ENCODE measurements at places on chromosomes 1 and 21.

DNA sequence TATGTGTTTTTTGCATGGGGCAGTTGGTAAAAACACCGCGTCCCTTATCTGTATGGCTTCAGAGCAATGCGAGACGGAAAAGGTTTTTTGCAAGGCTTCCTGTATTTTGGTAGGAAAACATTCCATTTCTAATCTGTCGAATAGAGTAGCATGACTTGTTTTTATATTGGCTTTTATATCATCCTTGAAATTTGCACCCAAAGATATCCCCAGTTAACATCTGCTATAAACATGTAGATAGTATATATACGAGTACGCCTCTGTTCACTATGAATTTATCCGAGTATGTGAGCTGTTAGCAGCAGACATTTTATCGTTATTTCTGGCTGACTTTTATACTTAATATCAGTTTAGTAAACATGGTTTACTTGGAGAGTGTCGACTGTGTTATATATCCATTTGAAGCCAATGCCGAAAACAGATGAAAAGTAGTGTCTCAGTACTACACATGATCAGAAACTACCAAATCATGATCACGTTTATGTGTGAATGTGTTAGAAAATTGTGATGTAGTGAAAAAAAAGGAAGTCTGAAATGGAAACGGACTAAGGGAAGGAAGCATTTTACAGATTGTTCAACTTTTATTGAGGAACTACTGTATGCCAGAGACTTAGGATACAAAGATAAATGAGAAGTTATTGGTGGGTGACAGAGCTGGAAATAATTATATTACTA is 1.0 kb downstream of the LEPR start:
- no peaks in the 10 kb centered on the region for H3K27me3 ChIP-seq
- DNase-seq = no peak

DNA sequence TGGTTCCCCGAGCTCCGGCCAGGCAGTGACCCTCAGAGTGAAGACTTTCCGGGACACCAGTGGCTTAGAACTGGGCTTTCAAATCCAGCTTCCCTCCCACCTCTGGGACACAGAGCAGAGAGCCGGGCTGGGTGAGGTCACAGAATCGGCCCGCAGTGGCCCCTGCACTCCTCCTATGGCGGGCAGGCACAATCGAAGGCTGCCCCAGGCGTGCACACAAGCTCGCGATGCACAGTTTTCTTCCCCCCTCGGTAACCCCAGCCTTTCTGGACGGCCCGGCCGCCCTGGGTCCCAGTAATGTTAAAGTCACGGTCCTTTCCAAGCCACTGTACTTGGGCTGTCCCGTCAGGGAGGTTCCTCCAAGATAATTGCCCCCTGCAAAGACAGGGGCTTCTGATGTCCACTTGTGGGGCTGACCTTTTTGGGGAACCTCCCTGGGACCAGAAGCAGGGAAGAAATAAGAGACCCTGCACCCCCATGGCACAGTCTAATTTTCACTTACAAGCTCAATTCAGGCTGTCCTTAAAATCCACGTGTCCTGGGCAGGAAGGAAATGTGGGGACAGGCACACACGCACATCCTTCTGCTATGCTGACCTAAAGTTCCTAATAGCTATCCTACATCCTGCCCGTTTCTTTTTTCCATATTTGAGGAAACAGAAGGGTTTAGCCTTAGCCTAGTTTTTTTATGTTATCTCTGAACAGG is 13.7 kb downstream of the TFF3 start:
- no peak overlapping the region for H3K4me3 ChIP-seq
- DNase-seq = no peak
- H3K36me3 ChIP-seq = no peaks in the 10 kb centered on the region
- no peaks in the 10 kb centered on the region for H3K27me3 ChIP-seq
- no peaks in the 10 kb centered on the region for H3K4me1 ChIP-seq

DNA sequence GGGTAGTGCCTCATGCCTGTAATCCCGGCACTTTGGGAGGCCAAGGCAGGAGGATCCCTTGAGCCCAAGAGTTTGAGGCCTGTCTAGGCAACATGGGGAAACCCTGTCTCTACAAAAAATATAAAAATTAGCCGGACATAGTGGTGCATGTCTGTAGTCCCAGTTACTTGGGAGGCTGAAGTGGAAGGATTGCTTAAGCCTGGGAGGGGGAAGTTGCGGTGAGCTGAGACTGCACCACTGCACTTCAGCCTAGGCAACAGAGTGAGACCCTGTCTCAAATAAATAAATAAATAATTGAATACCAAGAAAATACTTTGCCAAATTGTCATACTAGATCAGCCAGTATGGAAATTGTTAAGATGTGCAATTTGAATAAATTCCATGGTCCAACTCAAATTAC is 5.9 kb upstream of the RBBP5 start:
- no peak overlapping the region for H3K4me3 ChIP-seq
- no peak for DNase-seq
- H3K36me3 ChIP-seq = no peaks in the 10 kb centered on the region
- H3K27me3 ChIP-seq = no peaks in the 10 kb centered on the region

GRCh38 chr1:57024855-57025254 is 59.0 kb upstream of the C8B start:
- no peak overlapping the region for H3K4me3 ChIP-seq
- no peaks in the 10 kb centered on the region for H3K36me3 ChIP-seq
- no peak overlapping the region for H3K27ac ChIP-seq
- H3K4me1 ChIP-seq = no peaks in the 10 kb centered on the region
- DNase-seq = no peak
- no peaks in the 10 kb centered on the region for H3K27me3 ChIP-seq

GRCh38 chr1:67767103-67767782 is 66.0 kb downstream of the GNG12 start:
- no peak overlapping the region for H3K27ac ChIP-seq
- peaks cover 12% of the 10 kb centered on the region for H3K27me3 ChIP-seq
- no peaks in the 10 kb centered on the region for H3K36me3 ChIP-seq
- H3K4me1 ChIP-seq = no peaks in the 10 kb centered on the region

DNA sequence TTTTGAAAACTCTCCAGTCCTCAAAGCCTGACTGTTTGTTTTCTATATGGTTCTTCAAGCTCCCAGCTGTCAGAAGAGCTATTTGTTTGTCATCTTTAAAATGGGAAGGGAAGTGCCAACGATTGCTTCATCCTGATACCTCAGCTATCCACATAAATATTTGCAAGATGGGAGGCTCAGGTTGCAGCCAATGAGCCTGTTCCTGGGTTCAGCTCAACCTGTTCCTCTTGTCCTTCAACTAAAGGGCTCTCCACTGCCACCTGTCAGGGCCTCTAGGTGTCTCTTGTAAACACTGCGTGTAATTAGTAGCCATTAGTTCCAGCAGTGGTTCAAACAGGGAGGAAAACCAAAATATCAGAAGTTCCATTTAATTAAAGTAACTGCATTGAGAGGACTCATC is 445.1 kb downstream of the AJAP1 start:
- H3K27ac ChIP-seq = no peak overlapping the region
- no peaks in the 10 kb centered on the region for H3K36me3 ChIP-seq
- no peaks in the 10 kb centered on the region for H3K27me3 ChIP-seq
- no peak overlapping the region for H3K4me3 ChIP-seq
- H3K4me1 ChIP-seq = no peaks in the 10 kb centered on the region

- no peaks in the 10 kb centered on the region for H3K27me3 ChIP-seq
- H3K27ac ChIP-seq = no peak overlapping the region
- DNase-seq = no peak
- H3K36me3 ChIP-seq = no peaks in the 10 kb centered on the region
Observed at GRCh38 chr1:65491472-65491871, 71.0 kb downstream of the LEPR start.

- no peak for DNase-seq
- H3K27ac ChIP-seq = no peak overlapping the region
- no peak overlapping the region for H3K4me3 ChIP-seq
Observed at GRCh38 chr1:91537281-91537986, 36.8 kb downstream of the CDC7 start.

DNA sequence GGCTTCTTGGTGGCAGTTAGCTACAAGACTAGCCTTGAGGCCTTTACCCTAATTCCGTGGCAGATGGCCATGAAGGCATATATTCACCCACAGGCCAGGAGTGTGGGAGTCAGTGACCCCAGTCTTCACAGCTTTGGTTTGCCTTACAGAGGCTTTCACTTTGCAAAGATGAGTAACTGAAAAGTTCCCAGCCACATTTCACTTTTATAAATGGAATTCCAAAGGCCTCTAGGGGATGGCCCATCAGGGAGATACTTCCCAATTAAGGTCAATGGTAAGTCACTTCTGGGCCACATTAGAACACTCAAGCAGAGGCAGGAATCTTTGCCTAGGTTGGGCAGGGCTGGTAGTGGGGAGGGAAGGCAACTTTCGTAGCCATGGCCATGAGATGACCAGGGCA is 13.1 kb upstream of the HEYL start:
- no peaks in the 10 kb centered on the region for H3K27me3 ChIP-seq
- no peaks in the 10 kb centered on the region for H3K4me1 ChIP-seq
- DNase-seq = no peak
- no peak overlapping the region for H3K4me3 ChIP-seq

DNA sequence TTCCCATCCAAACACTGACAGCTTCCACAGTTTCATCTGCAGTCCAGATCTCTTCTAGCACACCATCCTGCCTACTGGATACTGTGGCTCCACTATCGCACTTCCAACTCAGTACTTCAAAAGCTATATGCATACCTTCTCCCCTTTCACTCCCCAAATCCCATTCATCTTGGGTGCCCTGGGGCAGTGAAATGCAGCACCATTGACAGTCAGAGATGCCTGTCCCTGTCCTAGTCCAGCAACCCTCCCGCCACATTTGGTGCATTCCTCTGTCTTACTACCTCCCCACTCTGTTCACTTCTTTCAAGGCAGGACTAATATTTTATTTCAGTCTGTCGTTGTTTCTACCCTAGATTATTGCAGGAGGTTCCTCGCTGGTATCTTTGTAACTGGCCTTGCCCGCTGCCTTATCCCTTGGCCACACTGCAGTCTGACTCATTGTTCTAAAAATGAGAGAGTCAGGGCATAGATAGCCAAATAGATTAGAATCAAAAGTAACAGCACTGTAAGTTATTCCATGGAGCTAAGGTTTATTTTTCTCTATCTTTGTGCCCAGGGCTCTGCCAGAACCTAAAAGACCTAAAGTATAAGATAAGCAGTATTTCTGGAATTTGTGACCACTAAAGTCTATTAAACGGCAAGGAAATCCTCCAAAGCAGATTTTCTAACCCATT is 96.7 kb downstream of the ESRRG start:
- no peak overlapping the region for H3K27ac ChIP-seq
- no peaks in the 10 kb centered on the region for H3K36me3 ChIP-seq
- DNase-seq = no peak
- H3K4me1 ChIP-seq = no peaks in the 10 kb centered on the region
- no peaks in the 10 kb centered on the region for H3K27me3 ChIP-seq
- no peak overlapping the region for H3K4me3 ChIP-seq

DNA sequence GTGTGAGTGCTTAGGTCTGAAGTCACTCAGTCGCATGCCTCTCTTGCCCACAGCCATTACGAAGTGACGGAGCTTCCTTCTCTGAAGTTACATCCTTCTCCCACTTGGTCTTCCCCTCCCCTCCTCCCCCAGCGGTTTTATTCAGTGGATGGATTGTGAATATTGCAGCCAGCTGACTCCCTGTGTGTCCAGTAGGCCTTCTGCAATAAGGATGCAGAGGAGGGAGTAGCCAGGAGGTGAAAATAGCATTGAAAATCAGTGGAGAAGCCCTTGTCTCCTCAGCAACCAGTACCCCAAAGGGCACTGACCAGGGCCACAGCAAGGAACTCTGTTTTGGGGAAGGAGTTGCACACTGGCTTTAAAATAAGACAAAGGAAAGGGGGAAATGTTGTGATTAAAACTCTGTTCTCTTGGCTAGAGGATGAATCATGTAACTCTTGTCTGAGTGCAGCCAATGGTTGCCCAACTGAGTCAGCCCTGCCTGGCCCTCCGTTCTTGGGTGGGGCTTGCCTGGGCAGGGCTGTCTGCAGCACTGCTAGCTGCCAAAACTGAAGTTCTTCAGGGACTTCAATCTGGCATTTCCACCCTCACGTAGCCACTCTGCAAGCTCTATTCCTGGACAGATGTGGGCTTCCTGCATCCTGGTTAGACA is 4.3 kb downstream of the S100A10 start:
- H3K36me3 ChIP-seq = peaks cover 21% of the 10 kb centered on the region
- H3K4me1 ChIP-seq = peaks cover 51% of the 10 kb centered on the region
- peak overlapping the region; percentile 21 for H3K27ac ChIP-seq
- H3K27me3 ChIP-seq = no peaks in the 10 kb centered on the region

- no peak overlapping the region for H3K27ac ChIP-seq
- H3K4me3 ChIP-seq = no peak overlapping the region
- no peaks in the 10 kb centered on the region for H3K36me3 ChIP-seq
- H3K4me1 ChIP-seq = no peaks in the 10 kb centered on the region
Observed at GRCh38 chr1:32485554-32486255, 20.8 kb downstream of the ZBTB8B start.

DNA sequence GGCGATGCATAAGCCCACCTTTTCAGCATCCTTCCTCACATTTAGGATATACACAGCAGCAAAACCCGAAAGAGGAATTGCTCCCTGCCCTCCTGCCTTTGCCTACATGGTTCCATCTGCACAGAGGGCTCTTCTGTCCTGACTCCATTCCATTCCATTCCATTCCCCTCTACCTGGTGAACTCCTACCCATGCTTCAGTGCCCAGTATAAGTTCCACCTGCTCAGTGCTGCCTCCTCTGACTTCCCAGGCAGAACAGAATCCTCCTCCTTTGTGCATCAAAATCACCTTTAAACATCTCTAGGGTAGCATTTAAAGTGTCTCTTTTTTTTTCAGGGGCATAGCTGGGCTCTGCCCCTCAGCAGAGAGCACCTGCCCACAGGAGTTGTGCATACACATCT is 112.9 kb downstream of the PCNX2 start:
- H3K36me3 ChIP-seq = peaks cover 24% of the 10 kb centered on the region
- no peak overlapping the region for H3K27ac ChIP-seq
- no peak overlapping the region for H3K4me3 ChIP-seq
- no peaks in the 10 kb centered on the region for H3K4me1 ChIP-seq

DNA sequence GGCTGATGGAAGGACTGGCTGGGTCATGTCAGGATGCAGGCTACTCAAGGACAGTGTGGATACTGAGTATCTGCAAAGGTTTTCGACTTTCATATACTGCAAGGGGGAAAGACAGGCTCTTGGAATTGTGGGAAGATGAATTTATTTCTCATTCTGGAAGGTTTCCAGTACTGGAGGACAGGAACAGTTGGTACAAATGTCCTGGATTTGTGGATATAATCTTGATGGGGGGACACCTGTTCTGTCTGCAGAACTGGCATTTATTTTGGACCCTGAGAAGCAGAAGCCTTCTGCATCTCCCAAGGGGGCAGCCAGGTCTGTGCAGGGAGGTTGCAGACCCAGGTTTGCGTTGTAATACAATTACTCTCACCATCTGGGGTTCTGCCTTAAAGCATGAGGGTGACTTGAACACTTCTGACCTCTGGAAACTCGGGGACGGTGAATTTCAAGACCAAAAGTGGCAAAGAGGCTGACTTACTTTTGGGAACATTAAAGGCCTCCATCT is 65.8 kb downstream of the NOS1AP start:
- no peaks in the 10 kb centered on the region for H3K27me3 ChIP-seq
- H3K36me3 ChIP-seq = no peaks in the 10 kb centered on the region
- H3K4me3 ChIP-seq = no peak overlapping the region
- no peak for DNase-seq
- no peak overlapping the region for H3K27ac ChIP-seq

GRCh38 chr1:9437961-9438430 is 101.3 kb upstream of the SLC25A33 start:
- no peak overlapping the region for H3K4me3 ChIP-seq
- H3K27ac ChIP-seq = no peak overlapping the region
- no peaks in the 10 kb centered on the region for H3K27me3 ChIP-seq
- H3K36me3 ChIP-seq = no peaks in the 10 kb centered on the region
- no peaks in the 10 kb centered on the region for H3K4me1 ChIP-seq
- DNase-seq = no peak

GRCh38 chr1:19204446-19205266 is 5.4 kb downstream of the UBR4 start:
- H3K4me3 ChIP-seq = no peak overlapping the region
- DNase-seq = no peak
- H3K36me3 ChIP-seq = peaks cover 16% of the 10 kb centered on the region
- H3K27ac ChIP-seq = no peak overlapping the region

Data from effector memory CD4-positive, alpha-beta T cell (primary cell).